KBM-7 (cell line): ENCODE measurements at places on chromosomes 3 and 15.

DNA sequence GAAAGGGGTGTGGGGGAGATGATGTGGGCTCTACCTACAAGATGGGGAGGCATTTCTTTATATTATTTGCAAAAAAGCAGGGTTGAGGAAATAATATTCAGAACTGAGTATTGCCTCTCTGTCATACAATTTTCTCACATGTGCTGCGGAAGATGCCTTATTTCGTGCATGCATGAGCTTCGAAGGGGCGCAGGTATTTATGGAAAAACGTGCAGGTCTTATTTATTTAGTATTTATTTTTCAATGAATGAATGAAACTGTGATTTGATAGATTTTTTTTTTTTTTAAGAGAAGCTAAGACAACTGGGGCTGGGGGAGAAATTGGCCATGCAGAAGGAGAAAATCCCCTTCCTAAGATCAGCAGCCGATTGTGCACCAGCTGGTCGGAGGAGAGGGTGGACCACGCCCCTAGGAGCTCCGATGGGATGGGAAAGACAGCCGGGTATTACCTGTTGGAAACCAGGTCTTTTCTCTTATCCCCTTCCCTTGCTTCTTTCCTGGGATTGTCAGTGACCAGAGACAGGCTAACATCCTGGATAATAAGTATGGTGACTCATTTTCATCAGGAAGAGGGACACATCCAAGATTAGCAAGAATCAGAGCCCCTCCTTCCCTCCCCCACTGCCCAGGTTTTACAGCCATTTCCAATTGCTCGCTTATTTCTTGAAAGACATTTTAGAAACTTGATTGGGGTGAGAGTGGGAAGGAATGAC, 875 bp downstream of the GAP43 start:
- no peak for DNase-seq

DNA sequence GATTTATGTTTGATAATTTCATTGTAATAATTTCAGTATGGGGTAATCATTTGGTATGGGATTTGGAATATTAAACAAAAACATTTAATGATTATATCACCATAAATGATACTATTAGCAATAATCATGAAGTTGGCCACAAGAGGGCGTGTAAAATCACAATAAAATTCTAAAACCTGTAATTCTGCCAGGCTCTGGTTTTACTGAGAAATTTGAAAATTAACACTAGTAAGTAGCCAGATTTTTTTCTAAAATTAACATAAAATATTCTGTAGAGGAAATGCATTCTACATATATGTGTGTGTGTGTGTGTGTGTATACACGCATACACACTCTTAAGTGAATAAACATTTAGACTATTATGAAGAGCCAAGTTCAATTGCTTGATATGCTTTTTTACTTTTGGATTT, 40.5 kb downstream of the FEZF2 start:
- DNase-seq, result peak; percentile 6

DNA sequence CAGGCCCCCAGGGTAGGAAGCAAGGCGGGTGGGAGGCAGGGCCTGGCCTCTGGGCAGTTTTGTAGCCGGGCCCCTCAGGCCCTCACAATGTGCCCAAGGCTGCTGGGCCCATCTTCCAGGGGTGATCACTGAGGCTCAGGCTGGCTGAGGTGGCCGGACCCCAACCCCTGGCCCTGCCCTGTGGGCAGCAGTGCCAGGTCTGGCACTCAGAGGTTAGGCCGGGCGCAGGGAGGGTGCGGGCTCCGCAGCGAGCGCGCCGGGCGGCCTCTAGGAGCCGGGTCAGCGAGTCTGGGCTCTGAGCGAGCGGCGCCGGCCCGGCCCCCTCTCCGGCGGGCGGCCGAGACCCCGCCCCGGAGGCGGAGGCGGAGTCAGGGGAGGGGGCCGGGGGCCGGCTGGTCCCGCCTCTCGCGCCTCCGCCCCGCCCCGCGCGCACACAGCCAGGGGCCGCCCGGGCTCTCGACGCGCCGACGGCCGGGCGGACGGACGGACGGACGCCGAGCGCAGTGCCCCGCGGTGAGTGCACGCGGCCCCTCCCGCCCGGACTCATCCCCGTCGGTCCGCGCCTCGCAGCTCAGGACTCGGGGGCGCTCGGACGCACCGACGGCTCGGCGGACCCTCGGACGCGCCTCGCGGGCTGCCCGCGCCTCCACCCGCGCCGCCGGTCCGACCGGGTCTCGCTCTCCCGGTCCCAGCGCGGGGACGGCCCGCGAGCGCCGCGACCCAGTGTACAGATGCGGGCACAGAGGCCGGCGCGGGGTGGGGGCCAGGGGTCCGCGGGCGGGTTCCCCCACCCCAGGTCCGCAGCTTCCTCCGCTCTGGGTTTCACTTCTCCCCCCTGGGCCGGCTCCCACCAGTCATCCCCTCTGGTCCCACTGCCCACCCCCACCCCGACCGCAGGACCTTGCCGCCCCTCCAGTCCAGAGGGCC, at the start of gene FBLN2:
FBLN2 (plus strand) TSS at position 430 of the 927 bp plus-strand sequence. CDS start 21,231 bp downstream, outside the sequence.
- DNase-seq, result no peak

DNA sequence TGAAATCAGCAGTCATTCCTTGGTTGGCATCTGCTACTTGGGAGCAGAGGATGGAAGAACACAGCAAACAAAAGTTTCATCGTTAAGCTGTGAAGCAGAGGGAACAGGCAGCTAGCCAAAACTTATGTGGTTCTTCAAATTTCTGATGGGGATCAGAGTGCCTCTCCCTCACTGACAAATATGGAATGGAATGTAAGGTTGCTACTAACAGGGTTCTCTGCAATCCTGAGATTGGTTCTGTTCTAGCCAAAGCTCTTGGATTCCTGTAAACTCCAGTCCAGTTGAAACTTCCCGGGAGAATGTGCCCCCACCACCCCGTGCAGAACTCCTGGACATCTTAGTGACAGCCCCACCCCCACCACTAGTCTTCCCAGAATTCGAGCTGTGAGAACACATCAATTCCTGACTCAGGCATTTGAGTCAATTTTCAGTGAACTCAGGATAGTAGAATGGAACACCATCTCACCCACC, 55.9 kb upstream of the PHLDB2 start:
- no peak for DNase-seq

GRCh38 chr15:74172701-74173379, 670 bp upstream of the ISLR start:
- no peak for DNase-seq

- DNase-seq, result no peak
Measured at GRCh38 chr3:8990266-8991215, 27.3 kb upstream of the RAD18 start.

GRCh38 chr3:98985431-98985830, 83.9 kb upstream of the DCBLD2 start:
- no peak for DNase-seq

GRCh38 chr3:138114988-138115971, at the start of gene DZIP1L:
Gene DZIP1L, minus strand, starts transcription at chr3:138115608. Its CDS starts 11,637 bp downstream, at chr3:138103971.
- DNase-seq, result peak; percentile 75

DNA sequence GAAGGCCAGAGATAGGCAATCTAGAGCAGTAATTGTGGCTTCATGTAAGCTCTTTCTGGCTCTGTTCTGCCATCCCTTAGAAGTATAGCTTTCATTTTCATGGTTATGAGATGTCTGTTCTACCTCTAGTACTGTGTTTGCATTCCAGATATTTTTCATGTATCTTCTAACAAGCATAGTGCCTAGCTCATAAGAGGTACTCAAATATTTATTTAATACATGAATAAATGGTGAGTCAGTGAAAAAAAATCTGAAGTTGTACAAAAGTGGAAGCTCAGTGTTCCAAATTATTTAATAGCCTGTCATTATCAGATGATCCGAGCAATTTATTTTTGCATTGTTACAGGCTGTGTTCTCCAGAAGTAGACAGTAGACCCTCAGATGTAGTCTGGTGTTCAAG, 64.3 kb downstream of the OXSM start:
- no peak for DNase-seq

DNA sequence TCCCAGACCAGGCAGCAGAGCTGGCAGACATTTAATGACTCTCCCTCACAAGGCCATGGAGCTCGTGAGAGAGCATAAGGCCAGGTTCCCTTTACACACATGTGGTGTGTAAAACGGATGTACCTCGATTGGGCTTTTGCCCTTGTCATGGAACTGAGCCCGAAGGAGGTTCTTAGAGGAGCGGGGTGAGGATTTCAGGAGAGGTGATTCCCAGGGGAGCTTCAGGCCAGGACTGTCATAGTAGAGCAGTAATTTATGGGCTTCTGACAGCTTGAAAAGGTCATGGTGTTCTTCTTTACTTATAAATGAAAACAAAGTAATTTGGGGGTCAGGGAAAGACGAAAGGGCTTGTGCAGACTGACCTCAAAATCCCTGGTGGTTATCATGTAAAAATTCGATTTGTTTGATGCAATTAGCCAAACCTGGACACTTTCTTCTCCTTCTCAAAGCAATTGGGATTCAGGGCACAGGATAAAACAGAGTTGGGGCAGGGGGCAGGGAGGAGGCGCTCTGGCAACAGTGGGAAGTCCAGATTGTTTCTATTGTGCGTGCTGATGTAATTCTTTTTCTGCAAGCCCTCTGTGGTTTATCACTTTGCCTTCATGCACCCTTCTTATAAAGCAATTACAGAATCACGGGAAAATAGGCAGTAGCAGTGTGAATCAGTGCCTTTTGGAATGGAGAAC, 51.0 kb downstream of the CACNA1D start:
- DNase-seq, result no peak

- no peak for DNase-seq
Measured at GRCh38 chr3:37973246-37974054, 17.1 kb upstream of the VILL start.

- peak; percentile 72 for DNase-seq
Measured at GRCh38 chr3:48400824-48401433, 28.9 kb downstream of the FBXW12 start.

- no peak for DNase-seq
Measured at GRCh38 chr15:89335298-89336041, 846 bp upstream of the POLG start.

DNA sequence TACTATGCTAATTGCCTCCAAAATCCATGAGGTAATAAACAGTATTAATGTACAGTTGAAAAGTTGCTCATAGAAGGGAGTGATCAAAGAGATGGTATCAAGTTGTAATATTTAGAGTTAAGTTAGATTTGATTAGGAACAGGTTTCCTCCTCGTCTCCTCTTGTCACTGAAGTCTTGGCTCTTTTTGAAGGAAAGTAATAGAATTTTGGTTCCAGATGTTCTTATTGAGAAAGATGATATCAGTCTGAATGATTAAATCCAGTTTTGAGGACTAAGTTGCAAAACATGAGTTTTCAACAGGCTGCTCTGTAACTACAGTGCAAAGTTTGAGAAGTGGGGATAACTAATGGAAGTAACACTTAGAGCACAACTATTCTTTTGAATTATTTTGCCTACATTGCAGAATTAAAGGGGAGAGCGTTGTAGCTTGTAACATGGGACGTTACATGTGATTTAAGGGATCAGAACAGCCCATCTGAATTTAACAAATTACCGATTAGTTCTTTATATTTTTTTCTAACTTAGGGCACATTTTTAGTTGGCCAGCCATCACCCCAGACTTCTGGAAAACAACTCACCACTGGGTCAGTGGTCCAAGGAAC, 48.3 kb downstream of the MAP6D1 start:
- DNase-seq, result no peak

DNA sequence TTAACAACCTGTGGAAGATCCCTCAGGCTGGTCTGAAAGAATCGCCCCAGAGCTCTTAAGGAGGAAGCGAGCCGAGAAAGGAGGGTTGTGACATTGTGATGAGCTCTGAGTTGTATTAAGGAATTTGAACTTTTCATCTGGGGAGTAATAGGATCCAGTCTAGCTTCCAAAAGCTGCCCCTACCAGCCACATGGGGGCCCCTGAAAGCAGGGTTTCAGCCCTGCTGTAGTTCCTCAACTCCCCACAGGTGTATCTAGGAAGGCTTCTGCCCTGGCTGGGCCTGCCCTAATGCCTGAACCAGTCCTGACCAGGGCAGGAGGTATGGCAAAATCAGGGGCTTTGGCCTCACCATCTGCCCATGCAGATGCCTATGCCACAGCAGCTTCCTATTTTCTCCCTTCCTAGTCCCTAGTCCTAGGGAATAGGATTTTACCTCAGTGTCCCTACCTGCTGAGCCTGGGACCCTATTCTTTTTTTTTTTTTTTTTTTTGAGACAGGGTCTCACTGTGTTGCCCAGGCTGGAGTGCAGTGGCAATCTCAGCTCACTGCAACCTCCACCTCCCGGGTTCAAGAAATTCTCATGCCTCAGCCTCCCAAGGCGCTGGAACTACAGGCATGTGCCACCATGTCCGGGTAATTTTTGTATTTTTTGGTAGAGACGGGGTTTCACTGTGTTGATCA, 5.0 kb upstream of the AP3S2 start:
- peak; percentile 68 for DNase-seq

- no peak for DNase-seq
Measured at GRCh38 chr15:79082363-79083070, 8.1 kb downstream of the RASGRF1 start.

DNA sequence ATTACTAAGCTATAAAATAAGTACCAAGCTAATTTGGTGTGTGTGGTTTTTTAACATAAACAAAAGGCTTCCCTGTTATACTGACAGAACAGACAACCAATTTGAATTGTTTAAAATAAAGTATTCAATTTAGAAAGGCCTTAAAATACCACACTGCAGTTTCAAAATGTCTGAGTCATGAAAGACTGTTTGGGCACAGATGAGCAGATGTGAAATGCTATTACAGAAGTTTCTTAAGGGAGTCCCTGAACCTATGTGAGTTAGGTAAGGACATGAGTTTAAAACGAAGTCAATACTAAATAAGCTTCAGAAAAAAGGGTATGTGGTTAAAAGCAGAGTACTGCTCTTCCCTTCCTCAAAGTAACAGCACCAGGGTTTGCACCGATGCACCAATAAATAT, 69.7 kb upstream of the SETMAR start:
- DNase-seq, result no peak

DNA sequence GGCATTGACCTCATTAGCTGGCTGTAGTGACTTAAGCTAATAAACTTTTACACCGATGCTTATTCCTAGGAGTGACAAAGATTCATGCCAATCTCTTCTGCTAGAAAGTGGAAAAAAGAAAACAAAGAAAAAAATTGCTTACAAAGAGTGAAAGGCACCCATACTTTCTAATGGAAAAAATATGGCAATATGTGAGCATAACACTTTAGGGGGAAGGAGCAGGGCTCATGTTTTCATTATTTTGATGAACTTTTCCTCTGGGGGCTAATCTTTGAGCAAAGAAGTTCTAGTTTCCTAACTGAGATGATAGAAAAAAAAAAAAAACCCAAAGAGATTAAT, 94.8 kb upstream of the THRB start:
- DNase-seq, result no peak

DNA sequence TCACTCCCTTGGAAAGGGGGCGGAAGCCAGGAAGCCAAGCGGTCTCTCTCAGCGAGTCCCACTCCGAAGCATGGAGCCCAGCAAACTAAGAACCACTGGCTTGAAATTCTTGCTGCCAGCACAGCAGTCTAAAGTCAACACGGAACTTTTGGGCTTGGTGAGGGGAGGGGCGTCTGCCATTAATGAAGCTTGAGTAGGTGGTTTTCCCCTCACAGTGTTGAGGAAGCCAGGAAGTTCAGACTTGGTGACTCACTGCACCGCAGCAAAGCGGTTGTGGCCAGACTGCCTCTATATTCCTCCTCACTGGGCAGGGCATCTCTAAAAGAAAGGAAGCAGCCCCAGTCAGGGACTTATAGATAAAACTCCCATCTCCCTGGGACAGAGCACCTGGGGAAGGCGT, 665.4 kb upstream of the CBLB start:
- DNase-seq, result peak; percentile 96

- DNase-seq, result no peak
Measured at GRCh38 chr3:75110741-75111140, 496.3 kb upstream of the CNTN3 start.
